Left lobe of liver (tissue), 2 donors: ENCODE measurements at places on chromosomes 3 and 15.
A peak's percentile ranks its signal among the peaks of the same experiment; 100 is the strongest.

DNA sequence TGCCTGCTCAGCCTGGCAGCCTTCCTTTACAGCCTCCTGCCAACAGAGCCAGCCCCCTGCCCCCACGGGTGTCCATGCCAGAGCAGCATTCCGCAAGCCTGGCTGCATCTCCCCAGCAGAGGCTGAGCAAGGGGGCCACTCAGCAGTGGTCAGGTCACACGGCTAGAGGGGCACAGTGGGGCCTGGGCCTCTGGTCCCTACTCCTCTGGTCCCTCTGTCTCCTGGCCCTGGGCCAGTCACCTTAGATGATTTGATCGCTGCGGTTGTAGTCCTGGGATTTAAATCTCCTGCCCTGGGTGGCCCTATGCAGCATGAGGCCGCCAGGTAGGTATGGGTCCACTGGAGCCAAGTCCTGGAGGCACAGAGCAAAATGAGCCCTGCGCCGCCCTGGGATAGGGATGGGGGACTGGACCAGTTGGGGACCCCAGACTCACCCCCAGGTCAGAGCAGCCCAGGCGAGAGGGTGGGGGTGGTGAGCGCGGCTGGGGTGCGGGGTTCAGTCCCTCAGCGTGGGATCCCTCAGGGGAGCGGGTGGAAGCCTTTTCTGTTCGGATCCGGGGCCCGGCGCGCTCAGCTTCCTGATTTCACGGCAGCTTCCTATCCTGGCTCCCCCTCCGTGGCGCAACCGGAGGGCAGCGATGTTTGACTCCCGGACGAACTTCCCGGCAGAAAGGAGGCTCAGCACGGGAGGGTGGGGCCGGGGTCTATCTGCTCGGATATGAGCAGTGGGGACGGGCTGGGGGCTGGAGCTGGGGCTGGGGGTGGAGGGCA, at the start of gene ZBTB47:
Gene ZBTB47 (plus strand): TSS at position 138 of the 771 bp plus-strand sequence. CDS start 4,659 bp downstream, outside the sequence.
- DNase-seq: peak; percentile 59

GRCh38 chr3:42511201-42511600, 8.8 kb downstream of the VIPR1 start:
- DNase-seq: no peak

DNA sequence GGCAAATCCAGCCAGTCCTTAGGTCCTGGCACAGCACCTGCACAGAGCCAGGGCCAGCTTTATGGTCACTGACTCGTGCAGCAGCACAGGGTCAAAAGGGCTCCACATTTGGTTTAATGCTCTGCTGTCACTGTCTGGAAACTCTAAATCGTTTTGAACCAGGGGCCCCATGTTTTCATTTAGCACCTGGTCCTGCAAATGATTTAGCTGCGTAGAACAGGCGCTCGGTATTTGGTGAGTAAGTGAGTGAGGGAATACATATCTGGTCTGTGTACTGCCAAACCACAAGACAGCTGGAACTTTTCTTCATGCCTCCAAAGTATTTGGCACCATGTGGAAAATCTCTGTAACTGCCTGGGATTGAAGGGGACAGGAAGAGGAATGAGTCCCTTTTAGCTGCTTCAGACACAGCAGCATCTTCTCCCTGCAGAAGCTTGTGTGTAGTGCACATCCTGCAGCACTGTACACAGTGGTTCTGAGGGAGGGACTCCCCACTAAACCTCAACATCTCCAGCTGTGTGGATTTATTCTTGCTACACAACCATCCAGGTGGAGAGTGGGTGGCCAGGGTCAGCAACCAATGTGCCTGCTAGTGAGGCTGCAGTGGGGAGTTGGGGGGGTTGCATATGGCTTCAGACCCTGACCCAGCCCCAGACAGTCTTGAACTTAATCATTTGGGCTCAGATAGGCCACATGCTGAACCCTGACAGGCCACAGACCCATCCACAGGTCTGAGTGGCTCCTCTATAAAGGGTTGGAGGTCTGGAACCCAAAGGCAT, 1.1 kb downstream of the SH2D7 start:
- DNase-seq: peak; percentile 33

GRCh38 chr3:171974986-171975837, 64.2 kb upstream of the FNDC3B start:
- no peak for DNase-seq

DNA sequence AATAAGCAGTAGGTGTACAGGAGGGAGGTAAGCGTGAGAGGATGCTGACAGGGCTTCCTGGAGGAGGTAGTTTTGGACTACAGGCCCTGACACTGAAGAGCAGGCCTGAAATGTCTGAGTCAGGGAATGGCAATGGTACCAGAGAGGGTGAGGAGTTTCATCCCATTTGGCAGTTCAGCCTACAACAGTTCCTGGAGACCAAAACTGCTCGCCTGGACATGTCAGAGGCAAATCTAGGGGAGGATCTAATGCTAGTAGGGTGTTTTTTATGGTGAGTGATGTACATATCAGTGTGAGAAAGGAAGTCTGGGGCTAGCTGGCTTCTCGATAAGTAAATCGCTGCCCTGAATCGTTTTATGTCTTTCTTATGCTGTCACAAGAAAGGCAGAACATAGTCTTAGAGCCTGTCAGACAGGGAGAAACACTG, 13.8 kb upstream of the TNFSF10 start:
- no peak for DNase-seq

DNA sequence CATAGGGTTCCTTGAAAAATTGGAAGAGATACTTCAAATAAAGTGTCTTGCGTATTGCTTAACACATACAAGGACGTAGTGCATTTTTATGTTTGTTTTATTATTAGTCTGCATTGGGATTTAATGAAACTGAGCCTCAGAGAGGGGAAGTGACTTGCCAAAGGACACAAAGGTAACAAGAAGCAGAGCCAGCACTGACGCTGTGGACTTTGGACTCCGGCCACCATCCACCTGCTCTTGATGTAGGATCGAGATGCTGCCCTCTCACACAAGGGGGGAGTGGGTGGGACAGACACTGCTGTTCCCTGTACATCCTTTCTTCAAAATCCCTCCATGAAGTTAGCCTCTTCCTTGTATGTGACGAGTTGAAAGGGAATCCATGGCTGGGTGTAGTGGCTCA, 435.4 kb upstream of the RGMA start:
- DNase-seq: no peak

DNA sequence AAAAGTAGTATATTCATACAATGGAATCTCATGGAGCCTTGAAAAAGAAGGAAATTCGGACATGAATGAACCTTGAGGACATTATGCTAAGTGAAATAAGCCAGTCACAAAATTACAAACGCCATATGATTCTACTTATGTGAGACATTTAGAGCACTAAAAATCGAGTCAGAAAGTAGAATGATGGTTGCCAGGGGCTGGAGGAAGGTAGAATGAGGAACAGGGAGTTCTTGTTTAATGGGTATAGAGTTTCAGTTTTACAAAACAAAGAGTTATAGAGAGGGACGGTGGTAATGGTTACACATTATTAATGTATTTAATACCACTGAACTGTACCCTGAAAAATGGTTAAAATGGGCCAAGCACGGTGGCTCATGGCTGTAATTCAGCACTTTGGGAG, 19.5 kb downstream of the UBXN7 start:
- no peak for DNase-seq

GRCh38 chr15:40097968-40098476, 10.7 kb downstream of the BMF start:
- no peak for DNase-seq

DNA sequence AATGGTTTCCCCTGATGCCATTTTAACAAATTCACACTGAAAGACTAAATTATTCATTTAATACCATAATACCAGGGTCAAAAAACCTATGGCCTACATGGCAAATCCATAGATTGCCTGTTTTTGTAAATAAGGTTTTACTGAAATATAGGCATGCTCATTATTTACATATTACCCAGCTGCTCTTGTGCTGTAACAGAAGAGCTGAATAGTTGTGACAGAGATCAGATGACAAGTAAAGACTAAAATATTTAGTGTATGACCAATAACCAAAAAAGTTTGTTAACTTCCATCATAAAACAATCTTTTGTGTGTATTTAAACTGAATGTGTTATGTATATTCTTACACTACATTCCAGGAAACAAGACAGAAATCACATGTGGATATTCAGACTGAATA, 60.2 kb downstream of the DENND4A start:
- DNase-seq: no peak

DNA sequence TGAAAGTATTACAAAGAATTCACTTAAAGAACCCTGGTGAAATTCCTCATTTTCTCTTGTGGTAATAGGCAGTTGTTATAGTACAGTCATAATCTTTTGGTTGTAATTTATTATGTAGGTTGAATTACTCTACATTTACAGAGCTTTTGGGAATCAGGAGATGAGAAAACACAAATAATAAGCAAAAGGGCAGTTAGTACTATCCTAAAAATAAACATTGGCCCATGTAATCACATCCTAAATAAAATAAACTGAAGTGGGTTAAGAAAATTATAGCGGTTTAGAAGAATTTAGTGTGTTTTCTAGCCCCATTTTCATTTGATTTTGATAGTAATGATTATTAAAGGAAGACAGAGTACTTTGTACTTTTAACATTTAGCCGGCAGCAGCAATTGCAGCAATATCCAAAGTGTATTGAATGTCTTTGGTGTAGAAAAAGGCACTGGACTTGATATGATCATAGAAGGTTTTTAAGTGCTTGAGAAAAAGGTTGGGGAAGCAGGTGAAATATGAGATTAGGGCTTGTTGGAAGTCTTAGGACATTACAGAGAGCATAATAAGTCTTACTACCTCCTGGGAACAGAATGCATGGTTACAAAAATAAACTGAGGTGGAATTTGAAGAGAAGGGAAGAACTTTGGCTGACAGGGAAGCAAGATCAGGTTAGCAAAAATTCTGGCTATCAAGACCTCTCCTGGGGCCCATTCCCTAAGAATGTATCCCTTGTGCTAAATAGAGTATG, 79.9 kb downstream of the MBNL1 start:
- DNase-seq: no peak

- DNase-seq: no peak
Measured at GRCh38 chr3:173257797-173258196, 116.8 kb upstream of the SPATA16 start.

- DNase-seq: no peak
Measured at GRCh38 chr3:184366619-184367289, 5.2 kb downstream of the POLR2H start.

GRCh38 chr3:178475062-178475461, 61.2 kb upstream of the KCNMB2 start:
- no peak for DNase-seq
